ENCODE measurements at places on chromosomes 7 and 10.

DNA sequence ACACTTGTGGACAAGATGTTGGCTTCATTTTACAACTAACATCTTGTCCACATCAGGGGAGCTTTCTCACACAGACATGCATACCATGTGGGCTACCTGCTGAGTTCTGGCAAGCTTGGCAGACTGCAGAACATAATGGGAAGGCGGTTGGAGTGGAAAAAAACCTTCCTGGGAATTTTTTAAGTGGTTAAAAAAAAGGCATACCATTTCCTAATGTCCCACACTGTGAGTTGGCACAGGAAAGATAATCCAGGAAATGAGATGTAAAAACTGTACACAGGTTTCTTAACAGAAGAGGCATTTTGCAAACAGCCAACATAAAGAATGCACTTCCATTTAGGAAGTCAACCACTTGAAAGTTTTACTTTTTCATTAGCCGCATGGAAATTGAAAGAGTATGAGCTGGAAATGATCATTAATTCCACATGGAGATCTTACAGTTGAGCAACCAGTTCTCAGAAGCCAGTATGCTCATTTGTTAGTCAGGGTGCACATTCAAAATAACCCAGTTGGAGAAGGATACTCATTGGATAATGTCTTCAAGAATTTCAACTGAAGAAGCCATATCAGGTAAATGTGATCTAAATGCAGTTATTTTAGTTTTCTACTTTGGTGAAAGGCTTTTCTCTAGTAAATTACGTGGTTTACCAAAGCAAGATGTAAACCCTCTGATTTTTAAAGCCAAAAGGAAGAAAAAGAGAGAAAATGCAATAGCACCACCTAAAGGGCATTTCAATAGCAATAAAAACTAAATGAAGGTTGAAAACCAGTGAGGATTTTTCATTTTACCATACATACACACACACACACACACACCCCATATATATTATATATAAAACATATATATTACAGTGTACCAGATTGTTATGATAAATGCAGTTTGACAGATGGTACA lies 194.0 kb downstream of the TAX1BP1 start:
- no peak for DNase-seq

DNA sequence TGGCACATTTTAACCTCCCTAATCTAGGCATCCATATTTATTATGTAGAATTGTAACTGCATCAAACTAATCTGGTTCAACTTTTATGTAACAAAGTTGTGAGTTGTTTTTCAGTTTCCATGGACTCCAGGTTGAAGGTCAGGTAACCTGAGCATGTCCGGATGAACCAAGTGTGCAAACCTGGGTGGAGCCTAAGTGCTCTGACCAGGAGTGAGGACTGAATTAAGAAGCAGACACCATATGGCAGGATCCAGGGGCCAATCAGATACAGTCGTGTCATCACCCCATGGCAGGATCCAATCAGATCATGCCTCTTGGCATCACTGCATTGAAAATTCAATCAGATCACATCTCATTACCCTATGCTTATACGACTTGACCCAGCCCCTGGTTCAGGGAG lies 41.2 kb upstream of the PHYHIPL start:
- DNase-seq, result no peak

DNA sequence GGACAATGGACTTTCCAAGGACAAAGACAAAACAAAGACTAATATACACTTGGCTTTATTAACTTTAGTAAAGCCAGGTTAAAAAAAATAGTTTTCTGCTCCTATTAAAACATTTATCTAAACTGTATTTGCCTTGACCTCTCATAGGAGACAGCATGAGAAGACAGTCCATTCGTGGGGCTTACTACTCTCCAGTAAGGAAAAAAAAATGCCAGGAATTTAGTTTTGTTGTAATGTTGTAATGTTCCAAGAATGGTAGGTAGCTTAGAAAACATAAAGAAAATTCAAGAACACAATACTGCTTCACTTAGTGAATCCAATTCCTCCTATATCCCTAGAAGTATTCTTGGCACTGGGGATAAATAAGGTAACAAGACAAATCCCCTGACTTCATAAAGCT lies 81.7 kb downstream of the KMT2C start:
- no peak for DNase-seq

GRCh38 chr7:66804001-66804400 lies 63.5 kb downstream of the RABGEF1 start:
- DNase-seq, result no peak

- peak; percentile 93 for DNase-seq
Observed at GRCh38 chr7:156640257-156640948, at the start of gene RNF32. TSS of gene RNF32 (plus strand) at chr7:156640774. CDS start at chr7:156643878, 3,104 bp downstream.

- no peak for DNase-seq
Observed at GRCh38 chr7:132800522-132800921, 224.3 kb upstream of the PLXNA4 start.

DNA sequence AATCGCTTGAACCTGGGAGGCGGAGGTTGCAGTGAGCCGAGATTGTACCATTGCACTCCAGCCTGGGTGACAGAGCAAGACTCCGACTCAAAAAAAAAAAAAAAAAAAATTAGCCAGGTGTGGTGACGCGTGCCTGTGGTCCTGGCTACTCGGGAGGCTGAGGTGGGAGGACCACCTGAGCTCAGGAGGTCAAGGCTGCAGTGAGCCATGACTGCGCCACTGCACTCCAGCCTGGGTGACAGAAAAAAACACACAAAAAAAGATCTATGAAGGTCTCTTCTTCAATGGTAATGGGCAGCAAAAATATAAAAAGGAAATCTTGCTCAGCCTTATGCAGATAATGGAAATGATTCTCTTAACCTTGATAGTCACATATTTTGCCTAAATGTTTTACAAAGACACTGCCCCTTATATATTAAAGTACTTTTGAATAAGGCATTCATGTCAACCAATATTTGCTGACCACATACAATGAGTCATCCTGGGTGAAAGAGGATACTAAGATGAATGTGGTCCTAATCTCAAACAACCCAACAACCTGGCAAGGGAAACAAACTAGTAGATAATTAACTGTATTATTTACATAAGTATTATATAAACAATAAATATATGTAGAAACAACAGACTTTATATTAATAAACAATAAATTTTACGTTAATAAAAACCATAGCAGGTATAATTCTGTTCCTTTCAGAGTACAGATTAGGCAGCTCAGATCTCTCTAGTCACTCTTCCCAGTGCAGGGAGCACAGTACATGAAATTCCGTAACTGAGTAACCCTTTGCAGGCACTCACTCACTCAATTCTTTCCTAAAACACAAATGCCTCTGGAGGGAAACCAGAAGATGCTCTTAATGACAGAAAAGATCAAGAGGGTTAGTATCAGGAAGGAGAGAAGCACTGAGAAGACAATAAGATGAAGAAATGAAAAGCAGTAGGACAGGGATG lies 8.1 kb downstream of the TOMM7 start:
- no peak for DNase-seq

DNA sequence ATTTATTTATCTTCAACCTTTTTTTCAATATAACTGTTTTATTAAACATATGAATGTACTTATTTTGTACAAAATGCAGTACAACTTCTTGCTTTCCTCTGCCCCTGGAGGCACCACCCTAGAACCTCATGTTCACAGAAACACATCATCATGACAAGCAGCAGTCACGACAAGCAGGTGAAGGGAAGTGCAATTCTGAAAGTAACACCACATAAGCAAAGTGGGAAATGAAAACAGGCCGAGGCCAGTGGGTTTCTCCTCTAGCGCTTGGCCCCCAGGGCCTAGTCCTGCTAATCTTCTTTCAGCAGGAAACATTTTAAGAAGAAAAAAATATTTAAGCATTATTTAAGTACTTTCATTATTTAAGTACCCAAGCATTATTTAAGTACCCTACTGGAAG lies 598.1 kb downstream of the SH2D4B start:
- DNase-seq, result no peak

GRCh38 chr10:17006631-17007417 lies 122.8 kb downstream of the CUBN start:
- DNase-seq, result peak; percentile 61

GRCh38 chr10:110723224-110723891 lies 79.2 kb downstream of the RBM20 start:
- DNase-seq, result no peak

- DNase-seq, result no peak
Observed at GRCh38 chr7:55878691-55879090, 8.6 kb upstream of the ZNF713 start.

DNA sequence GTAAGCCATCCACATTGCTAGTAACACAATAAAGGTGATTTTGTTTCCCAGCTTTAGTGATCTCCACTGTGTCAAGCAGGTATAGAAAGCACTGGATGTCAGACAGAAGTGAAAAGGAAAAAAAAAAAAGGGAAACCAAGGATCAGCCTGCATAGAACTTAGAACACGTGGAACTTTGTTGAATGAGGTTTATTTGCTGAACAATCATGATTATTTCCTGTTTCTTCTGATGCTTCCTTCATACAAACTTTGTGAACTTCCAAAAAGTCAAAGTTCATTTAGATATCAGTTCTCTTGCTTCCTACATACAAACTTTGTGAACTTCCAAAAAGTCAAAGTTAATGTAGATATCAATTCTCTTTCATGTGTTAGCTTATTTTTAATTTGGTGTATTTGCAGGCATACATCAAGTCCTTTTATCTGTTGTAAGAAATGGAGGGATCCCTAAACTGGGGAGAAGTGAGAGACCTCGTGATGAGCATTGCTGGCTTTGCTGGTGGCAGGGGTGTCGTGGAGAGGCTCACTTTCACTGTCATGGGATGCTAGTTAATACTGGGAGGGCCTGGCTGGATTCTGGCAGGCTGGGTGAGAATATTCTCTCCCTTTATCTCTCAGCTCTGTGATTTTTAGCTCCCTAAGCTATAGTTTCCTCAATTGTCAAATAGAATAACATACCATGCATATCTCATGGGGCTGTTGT lies 298.4 kb downstream of the INHBA start:
- DNase-seq, result no peak

DNA sequence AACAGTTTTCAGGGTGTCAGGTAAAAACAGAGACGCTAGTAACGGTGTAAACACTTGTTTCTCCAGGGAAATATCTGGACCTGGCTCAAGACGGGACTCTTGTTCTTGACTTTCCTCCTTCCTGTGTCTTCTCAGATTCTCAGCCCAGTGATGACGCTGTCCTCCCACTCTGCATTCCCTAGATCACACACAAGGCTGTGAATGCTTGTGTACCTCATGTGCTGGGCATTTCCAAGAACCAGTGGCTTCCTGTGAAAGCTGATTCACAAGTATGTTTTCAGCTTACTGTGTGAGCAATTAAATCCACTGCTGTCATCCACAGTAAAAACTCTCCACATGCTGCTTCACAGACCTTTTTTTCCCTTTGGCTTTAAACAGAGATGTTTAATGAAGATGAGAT lies 193.8 kb upstream of the DPP6 start:
- no peak for DNase-seq

DNA sequence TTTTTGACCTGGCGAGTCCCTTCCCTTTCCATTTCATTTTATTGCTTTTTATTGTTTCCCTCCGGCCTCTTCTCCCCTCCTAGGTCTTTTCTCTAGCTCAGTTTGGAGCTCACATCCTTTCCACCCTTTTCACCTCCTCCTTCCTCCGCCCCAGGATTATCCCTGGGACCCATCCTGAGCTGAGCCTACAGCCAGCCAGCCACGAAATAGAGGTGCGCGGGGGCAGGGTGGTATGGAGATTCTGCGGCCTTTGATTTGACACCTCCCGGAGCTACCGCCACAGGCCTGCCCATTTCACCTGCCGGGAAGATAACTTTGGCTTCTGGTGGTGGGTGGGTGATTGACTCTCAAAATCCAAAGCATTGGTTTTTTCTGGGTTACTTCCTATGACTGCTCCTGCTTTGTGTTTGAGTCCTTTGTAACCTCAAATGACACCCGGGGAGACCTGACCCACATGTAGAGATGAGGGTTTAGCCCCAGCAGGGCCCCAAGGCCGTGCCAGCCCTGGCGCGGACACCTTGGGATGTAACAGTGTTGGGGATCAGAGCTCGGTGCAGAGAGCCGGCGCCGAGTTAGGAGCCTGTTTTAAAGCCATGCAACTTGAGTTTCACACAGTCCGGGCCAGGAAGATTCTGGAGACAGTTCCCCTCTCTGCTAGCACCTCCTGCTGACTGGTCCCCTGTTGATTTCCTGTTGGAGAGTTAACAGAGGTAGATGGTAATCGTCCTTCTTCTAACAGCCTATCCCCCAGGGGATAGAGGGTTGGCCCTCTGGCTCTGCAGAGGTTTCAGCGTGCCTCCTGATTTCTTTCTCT lies 1.5 kb downstream of the DUSP5 start:
- peak; percentile 33 for DNase-seq

DNA sequence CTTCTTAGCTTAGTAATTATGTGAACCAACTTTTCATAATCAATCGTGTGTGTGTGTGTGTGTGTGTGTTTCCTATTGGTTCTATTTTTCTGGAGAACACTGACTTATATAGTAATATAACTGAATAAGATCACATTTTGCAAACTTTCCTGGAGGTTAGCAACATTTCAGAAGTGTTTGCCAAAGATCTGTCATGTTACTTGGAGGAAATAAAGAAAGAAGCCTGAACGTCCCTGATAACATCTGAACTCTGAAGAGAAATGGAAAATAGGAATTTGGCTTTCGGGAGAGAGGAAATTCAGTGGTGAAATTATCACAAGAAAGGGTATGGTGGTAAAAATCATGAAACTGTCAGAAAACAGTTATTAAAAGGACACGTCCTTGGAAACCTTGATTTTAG lies 984.4 kb upstream of the AUTS2 start:
- no peak for DNase-seq

- DNase-seq, result no peak
Observed at GRCh38 chr10:113618338-113618737, 45.5 kb downstream of the NRAP start.

- no peak for DNase-seq
Observed at GRCh38 chr7:46288861-46289260, 367.8 kb upstream of the IGFBP3 start.

- DNase-seq, result no peak
Observed at GRCh38 chr7:2228921-2229320, 3.8 kb downstream of the MAD1L1 start.

DNA sequence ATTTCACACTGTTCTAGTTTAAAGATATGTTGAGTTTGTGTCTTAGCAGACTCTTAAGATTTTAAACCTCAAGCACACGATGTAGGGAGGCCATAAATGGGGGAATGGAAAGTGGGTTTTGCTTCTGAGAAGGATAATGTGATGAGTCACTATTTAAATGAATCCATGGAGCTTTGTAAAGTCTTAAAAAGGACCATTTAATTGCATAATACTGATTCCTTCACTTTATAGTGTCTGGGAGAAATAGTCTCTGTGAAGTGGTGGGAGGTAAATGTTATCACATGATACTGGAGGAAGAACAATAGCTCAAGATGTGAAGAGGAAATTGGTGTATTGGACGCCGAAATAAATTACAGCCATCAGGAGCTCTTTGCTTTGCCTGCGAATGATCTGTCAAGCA lies 84.0 kb upstream of the MYO3A start:
- DNase-seq, result no peak

GRCh38 chr10:122019414-122019975 lies 30.5 kb downstream of the TACC2 start:
- no peak for DNase-seq
